ENCODE measurements at places on chromosomes 1 and 21. TPM values are rescaled to one million over a fixed set of nuclear protein-coding genes. Genes with fewer than 3 reads are reported as not detected.

Gene CLCA4
- 2.6 TPM for total RNA-seq

Gene UMODL1
- total RNA-seq: not detected

GRCh38 chr1:233326811-233327650 is 493 bp upstream of the MAP3K21 start:
- peak overlapping the region; percentile 81 for H3K27ac ChIP-seq
- DNase-seq: peak; percentile 89
- no peaks in the 10 kb centered on the region for H3K4me1 ChIP-seq
- H3K27me3 ChIP-seq: no peaks in the 10 kb centered on the region
- peak overlapping the region; percentile 43 for H3K4me3 ChIP-seq

DNA sequence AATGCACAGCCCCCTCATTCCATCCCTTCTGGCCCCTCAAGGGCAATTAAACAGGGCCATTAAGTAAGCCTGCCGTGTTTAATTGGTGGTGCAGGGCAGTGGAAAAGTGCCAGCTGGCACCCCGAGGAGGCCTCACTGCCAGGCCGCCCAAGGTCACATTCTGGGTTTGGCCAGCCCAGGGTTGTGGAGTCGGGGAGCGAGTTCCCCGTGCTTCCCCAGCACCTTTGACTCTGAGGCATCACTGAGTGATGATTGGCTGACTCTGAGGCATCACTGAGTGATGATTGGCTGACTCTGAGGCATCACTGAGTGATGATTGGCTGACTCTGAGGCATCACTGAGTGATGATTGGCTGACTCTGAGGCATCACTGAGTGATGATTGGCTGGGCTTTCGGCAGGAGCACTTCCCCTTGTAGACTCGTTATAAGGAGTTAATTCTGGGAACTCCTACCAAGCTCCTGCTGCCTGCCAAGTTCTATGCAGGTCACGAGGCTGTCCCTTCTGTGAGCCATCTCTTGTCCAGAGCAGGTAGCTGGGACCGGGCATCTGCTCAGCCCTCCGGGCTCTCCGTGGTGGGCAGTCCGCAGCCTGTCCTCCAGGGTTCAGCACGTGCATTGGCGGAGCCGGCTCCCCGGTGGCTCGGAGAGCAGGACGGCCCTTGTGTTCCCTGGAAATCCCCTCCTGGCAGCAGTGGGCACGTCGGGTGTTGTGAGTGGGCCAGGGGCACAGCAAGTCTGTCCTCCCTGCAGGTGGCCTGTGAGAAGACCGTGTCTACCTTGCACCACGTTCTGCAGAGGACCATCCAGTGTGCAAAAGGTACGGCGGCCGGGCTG is 20.9 kb downstream of the CSTB start:
- DNase-seq: no peak
- no peaks in the 10 kb centered on the region for H3K27me3 ChIP-seq
- no peaks in the 10 kb centered on the region for H3K4me1 ChIP-seq
- no peak overlapping the region for H3K4me3 ChIP-seq
- no peaks in the 10 kb centered on the region for H3K36me3 ChIP-seq

- H3K27me3 ChIP-seq: no peaks in the 10 kb centered on the region
- no peak overlapping the region for H3K4me3 ChIP-seq
- H3K4me1 ChIP-seq: no peaks in the 10 kb centered on the region
- H3K36me3 ChIP-seq: no peaks in the 10 kb centered on the region
- no peak for DNase-seq
- H3K27ac ChIP-seq: no peak overlapping the region
Observed at GRCh38 chr1:214496126-214496525, 55.3 kb downstream of the PTPN14 start.

GRCh38 chr1:18642278-18643095 is 11.8 kb downstream of the PAX7 start:
- peaks cover 14% of the 10 kb centered on the region for H3K4me1 ChIP-seq
- peaks cover 100% of the 10 kb centered on the region for H3K27me3 ChIP-seq
- H3K36me3 ChIP-seq: no peaks in the 10 kb centered on the region
- no peak overlapping the region for H3K4me3 ChIP-seq
- DNase-seq: no peak
- no peak overlapping the region for H3K27ac ChIP-seq

GRCh38 chr1:205061665-205062069 is 18.7 kb downstream of the CNTN2 start:
- peak; percentile 66 for DNase-seq
- no peak overlapping the region for H3K4me3 ChIP-seq
- no peak overlapping the region for H3K27ac ChIP-seq
- no peaks in the 10 kb centered on the region for H3K4me1 ChIP-seq

DNA sequence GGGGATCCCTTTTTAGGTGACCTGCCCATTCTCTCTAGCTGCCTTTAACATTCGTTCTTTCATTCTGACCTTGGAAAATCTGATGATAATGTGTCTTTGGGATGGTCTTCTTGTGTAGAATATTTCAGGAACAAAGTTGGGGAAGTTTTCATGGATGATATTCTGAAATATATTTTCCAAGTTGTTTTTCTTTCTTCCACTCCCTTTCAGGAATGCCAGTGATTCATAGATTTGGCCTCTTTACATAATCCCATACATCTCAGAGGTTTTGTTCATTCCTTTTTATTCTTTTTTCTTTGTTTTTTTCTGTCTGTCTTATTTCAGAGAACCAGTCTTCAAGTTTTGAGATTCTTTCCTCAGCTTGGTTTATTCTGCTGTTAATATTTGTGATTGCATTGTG is 13.9 kb upstream of the SCMH1 start:
- H3K27ac ChIP-seq: no peak overlapping the region
- DNase-seq: no peak
- H3K36me3 ChIP-seq: no peaks in the 10 kb centered on the region

GRCh38 chr1:2212532-2213491 is 15.3 kb upstream of the SKI start:
- DNase-seq: peak; percentile 81
- H3K27me3 ChIP-seq: no peaks in the 10 kb centered on the region
- H3K36me3 ChIP-seq: no peaks in the 10 kb centered on the region

DNA sequence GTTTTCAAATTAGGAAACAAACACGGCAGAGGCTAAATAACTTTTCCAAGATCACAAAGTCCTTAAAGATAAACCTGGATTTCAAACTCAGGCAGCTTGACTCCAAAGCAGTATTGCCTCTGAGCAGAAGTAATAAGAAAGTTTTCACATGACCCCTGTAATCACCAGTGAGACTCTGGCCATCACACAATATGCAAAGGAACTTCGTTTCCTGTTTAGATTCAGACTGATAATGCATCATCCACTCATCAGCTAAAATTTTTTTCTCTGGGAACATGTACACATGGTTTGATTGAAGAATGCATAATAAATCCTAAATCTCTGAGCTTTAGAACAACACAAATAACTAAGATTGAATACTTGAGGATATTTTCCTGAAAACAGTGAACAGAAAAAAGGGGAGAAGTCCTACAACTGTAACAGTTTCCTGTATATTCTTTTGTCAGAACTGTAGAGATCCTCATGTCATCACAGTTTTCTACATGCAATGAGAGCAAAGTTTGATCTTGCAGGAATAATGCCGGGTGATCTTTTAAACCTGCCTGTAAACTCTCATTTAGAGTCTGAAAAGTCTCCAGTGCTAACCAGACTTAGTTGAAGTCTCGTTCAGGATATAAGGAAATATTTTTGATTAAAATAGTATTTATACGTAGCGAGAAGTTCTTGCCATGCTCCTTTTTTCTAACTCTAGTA is 225.3 kb downstream of the SPATA17 start:
- no peak for DNase-seq
- no peaks in the 10 kb centered on the region for H3K36me3 ChIP-seq
- no peaks in the 10 kb centered on the region for H3K4me1 ChIP-seq

All from breast epithelium (tissue), 4 donors.